ENCODE measurements at places on chromosomes 7 and 10.

DNA sequence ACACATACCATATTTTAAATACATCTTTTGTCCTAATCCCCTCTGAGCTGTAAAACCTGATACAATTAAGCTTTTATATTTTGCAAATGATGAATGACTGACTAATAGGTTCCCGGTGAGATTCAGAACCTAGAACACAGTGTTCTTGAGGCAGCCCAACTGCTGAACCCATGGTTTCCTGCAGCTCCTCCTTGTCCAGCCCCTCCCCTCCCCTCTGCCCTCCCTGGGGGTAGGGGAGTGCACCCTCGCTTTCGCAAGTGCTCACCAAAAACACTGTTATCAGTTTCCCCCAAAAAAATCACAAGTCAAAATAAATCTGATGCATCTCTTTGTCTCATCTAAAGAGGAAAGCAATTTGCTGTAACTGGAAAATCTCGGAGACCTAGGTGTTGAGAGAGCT lies 602.8 kb downstream of the KCNMA1 start:
- DNase-seq = no peak

GRCh38 chr10:25758041-25758457 lies 176.0 kb upstream of the MYO3A start:
- no peak for DNase-seq

DNA sequence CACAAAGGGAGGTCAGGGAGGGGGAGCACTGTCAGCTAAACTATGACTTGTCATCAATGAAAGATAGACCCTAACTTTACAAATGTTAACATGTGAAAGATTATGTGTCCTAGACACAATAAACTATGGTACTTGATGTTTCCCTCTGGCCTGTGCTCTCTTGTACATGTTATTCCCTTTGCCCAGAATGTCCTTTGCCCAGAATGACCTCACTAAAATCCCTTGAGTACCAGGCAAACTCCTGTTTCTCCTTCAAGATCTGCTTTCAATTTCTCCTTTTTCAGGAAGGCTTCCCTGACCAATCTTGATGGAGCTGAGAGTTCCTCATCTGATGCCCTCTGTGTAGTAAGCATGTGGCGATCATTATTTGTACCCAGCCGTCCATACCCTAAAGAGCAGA lies 143.1 kb downstream of the ZNF365 start:
- DNase-seq = no peak

DNA sequence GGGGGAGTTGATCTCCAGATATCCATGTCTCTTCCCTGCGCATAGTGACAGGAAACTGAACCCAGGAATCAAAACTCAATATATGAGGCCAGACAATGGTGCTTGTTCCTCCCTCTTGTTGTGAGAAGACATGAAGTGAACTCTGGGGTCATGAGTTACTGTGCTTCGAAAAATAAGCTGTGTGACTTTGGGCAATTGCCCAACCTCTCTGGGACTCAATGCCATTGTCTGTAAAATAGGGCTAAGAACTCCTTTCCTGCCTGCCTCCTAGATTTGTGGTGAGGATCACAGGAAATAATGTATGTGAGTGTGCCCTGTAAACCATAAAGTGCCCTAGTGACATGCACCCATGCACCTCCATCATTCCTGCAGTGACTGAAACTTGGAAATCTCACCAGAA lies 48.4 kb downstream of the SYPL1 start:
- DNase-seq = no peak

DNA sequence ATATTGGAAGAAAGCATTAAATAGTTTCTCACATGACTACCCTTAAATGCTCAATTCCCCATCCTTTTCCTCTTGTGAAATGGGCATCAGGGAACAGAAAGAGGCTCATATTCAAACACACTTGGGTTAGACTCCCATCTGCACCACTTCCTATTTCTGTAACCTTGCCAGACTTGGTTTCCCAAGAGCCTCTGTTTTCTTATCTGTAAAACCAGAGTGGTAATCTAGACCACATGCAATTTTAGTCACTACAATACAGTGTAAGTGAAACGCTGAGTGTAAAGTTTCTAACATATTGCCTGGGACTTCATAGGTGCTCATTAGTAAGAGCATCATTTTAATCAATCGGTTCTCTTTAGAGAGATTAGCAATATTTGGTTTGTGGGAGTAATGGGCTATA lies 136.3 kb downstream of the SORCS1 start:
- no peak for DNase-seq

GRCh38 chr7:42053834-42054233 lies 183.2 kb downstream of the GLI3 start:
- no peak for DNase-seq

GRCh38 chr10:48439031-48439430 lies 132.6 kb downstream of the MAPK8 start:
- no peak for DNase-seq

DNA sequence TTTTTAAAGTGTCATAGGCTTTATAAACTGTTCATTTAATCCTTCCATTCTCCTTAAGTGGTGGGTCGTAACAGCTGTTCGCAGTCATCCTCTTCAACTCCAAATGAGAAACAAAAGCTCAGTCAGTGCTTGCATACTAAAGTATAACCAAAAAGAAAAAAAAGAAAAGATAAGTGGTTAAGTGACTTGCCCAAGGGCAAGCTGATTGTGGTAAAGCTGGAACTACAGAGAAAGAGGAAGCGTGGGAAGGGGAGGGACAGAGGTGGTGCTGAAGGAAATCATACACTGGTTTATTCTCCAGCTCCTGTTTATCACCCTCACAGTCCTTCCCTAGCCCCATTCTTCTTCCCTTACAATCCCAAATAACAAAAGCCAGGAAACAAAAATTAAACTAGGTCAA lies 29.6 kb downstream of the IDE start:
- no peak for DNase-seq

DNA sequence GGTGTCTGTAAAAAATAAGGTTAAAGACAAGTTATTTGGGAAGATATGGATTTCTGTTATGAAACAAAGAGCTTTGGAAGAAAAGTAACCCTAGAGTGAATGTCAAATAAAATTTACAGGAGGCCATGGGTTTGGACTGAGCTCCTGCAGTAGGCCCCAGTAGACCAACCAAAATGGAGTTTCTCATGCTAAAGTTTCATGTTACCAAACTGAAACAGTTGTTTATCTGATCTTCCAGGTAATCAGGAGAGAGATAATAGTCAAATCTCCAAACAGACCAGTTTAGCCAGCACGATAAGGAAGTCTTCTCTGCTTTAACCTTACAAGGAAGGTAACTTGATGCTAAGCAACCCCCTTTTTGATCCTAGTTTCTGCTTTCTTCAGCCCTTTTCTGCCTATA lies 60.7 kb upstream of the ICA1 start:
- no peak for DNase-seq

GRCh38 chr10:7483848-7484247 lies 73.0 kb upstream of the SFMBT2 start:
- no peak for DNase-seq

DNA sequence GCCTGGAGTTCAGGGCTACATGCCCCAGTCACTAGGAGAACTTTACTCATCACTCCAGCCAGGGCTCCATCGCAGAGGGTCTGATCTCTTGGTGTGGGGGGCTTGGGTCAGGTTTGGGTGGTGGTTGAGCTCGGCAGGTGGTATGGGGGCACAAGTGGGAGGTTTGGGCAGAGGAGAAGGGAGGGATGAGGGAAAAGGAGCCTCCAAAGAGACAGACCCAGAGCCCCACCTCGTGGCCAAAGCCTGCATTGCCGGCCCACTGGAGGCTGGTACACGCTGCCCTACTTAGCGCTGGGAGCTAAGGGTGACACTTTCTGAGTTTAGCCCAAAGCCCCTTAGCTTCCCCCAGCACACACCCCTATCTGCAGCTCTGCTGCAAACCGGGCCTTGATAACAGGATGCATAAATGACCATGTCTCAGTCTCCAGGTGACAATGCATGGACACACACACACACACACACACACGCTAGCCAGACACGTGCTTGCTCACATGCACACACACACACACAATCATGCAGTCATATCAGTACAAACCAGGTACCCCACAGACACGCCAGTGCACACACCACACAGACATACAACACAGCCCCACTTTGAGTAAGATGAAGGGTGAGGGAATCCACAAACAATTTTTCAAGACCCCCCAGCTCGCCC lies 14.7 kb downstream of the LZTS2 start:
- no peak for DNase-seq

DNA sequence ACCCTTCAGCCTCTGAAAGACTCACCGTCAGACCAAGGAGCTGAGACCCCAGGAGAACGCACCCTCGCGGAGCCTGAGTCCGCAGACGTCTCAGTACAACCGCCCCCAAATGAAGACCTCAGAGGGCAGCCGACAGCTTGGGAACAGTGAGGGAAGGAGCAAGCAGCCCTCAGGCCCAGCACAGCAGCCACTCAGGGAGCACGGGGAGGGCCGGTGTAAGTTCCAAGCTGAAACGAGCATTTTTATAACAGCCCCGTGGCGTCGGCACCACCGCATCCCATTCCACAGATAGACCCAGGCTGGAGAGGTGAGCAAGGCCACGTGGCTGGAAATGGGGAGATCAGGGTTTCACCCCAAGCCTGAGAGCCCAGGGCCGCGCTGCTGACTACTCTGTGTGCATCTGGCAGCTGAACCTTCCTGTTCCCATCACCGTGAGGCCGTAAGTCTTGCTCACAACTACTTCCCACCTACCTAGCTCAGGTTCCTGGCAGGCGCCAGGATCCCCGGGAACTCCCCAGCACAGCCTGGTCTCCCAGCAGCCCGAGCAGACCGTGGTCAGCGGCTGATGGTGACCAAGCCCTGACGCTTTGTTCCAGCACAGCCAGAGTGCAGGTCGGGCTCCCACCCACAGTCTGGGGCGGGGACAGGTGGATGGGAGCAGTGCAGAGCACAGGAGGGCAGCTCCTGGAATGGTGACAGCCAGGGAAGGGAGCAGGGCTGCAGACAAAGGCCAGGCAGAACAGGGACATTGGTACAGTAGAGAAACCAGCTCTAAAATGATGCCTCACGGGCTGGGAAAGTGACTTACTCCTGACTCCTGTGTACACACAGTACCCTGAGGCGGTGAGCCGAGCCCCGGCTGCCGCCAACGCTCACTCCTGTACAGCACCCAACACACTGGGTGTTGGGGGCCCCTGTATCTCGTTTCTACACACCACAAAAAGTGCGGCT lies 6.1 kb upstream of the NOM1 start:
- DNase-seq = no peak

- no peak for DNase-seq
These were observed 37.9 kb upstream of the SLF2 start for GRCh38 chr10:100874702-100875483.

GRCh38 chr10:114730291-114730690 lies 72.2 kb upstream of the ABLIM1 start:
- no peak for DNase-seq

GRCh38 chr7:95478272-95479037 lies 7.3 kb upstream of the ASB4 start:
- DNase-seq = no peak

- no peak for DNase-seq
These were observed 155.6 kb downstream of the ANLN start for GRCh38 chr7:36545291-36545690.

DNA sequence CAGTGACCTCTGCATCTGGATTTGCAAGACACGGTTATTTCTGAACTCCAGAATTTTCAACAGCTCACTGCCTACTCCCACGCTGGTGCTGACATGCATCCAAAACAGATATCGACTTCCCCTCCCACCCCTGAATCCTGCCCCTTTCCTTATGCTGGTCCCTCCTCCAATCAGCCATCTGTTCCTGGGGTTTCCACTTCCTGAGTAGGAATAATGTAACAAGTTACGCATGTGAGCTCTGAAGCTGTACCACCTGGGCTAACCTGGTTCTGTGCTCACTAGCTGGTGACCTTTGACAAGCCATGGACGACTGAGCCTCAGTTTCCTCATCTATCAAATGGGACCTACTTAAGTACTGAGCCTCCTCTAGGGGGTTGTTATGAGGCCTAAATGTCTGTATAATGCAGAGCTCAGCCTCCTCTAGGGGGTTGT lies 1.7 kb upstream of the NCAPG2 start:
- DNase-seq = no peak

- DNase-seq = no peak
These were observed 80.4 kb downstream of the NOC3L start for GRCh38 chr10:94282369-94282768.

GRCh38 chr10:13871011-13871410 lies 284.2 kb downstream of the PRPF18 start:
- no peak for DNase-seq

GRCh38 chr7:30664184-30664885 lies 17.9 kb downstream of the CRHR2 start:
- DNase-seq = no peak

GRCh38 chr7:116786791-116787443 lies 75.5 kb upstream of the CAPZA2 start:
- DNase-seq = no peak

DNA sequence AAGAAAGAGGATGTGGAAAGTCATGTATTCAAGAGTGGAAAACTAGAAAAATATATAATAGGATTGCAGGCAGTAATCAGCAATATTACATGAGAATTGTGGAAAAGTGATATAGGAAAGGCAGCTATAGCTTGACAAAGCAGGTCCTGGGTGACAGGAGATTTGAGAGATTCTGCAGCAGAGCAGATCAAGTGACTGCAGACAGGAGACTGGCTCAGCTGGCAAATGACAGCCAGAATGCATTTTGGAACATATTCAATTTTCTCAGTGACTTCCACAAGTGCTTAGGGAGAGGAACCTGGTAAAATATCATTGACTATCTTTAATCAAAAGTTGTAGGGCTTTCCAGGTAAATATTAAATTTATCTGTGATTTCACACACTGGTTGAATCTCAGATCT lies 260.5 kb upstream of the CACNA2D1 start:
- DNase-seq = no peak

DNA sequence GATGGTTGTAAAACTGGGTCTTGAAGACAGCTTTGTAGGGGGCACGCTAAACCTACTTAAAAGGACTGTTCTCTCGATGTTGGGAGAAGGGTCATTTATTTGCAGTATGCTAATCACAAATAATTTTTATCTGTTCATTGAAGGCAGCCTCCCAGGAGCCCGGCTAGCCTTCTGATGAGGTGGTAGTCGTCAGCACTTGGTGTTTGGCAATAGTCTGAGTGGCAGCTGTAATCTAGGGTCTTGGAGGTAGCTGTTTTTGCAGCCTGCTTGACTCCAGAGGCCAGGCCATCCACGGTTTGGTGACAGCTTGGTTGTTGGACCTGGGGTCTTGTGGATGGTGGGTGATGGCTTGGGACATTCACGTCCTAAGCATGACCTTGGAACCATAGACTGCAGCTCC lies 2.2 kb downstream of the GTF2IRD1 start:
- DNase-seq = no peak

DNA sequence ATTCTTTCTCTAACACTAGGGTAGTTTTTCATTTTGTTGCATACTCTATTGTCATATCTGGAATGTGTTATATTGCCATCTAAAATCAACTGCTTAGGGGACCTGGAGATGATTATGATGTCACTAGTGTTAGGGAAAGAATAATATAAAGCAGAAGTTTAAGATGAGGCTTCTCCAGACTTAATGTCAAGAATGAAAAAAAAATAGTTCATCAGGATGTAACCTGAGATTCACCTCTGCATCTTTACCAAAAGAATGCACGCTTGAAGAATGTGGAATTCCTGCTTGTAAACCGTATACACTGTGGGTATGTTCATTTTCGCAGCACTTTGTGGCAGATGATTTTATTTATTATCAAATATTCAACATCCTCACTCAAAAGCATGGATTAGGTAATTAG lies 184.6 kb downstream of the ST7 start:
- no peak for DNase-seq

Data from esophagus squamous epithelium (tissue), 5 donors.